Stimulated activated CD8-positive, alpha-beta memory T cell treated with anti-CD3 and anti-CD28 coated beads, Interleukin-4, amount 100 ng/mL, for 4 hours (primary cell): ENCODE measurements at places on chromosomes 4 and X.

GRCh38 chr4:7607156-7607910 lies 172.6 kb upstream of the PSAPL1 start:
- DNase-seq, result no peak

GRCh38 chrX:95721011-95721410 lies 963.6 kb upstream of the DIAPH2 start:
- DNase-seq, result no peak

DNA sequence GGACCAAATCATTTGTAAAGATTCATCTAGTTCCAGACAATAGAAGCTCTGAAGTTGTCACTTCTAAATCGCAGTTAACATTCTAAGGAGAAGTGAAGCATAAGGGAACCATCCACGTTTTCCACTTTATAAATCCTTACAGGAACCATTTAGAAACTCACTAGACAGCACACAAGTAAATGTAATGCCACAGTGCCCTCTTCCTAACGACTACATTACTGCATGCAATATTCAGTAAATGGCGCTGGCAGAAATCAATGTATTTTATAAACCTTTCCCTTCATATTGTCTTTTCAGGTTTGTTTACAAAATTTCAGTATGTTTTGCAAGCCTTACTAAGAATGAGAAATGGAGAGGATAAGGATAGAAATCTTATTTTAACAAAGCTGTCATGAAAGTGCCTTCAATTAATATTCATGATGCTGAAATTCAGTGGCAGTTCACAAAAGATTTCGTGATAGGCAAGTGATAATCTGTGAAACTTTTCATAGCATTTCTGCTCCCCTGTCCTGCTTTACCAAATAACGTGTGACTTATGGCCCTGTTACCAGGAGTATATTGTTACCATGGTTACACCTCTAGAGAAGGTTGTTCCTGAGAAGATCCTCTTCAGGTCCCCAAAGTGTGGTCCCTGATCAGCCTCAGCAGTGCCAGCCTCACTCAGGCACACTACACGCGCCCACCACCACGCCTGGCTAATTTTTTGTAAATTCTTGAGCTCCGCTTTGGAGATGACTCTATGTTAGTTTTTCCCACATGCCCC lies 54.2 kb downstream of the TMA16 start:
- DNase-seq, result no peak

DNA sequence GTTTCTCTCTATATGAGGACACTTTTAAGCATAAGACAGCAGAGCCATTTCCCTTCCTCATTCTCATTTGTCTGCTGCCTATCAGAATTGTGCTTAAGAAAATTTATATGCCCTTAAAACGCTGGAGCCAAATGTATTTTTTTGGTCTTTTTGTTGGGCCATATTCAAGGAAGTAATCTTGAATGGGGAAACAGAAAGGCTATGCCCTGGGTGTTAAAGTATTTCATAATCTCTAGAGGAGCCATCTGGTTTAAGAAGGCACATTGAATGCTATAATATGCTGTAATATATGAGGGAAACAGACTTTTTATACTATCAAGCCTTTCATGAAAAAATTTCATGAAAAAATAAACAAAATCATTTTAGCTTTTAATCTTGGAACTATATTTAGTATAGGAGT lies 4.3 kb downstream of the DMD start:
- DNase-seq, result no peak

DNA sequence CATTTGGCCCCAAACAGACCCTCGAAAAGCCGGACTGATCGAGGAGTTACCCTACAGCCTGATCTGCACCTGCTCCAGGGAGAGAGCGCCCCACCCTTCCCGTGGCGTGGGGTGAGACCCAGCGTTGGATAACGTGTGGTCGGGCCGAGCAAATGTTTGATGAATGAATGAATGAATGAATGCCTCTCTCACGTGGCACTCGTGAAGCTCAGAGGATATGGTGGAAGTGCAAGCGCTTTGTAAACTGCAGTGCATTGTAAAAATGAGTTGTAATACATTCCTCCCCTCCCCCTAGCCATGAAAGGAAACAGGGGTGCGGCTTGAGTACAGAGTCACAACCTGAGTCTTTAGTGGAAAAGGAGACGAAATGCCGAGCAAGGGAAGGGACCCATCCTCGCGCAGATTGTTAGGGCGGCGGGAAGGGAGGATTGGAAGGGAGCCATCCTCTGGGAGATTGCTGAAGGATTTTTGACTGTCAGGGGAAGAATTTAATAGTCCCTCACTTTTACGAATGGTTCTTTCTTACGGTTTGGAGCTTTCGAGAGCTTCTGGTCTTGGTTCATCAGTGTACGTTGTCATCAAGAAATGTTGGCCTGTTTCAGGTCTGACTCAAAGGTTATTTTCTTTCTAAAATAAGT lies 772 bp upstream of the FBXW7 start:
- peak; percentile 18 for DNase-seq

GRCh38 chr4:15318621-15319348 lies 109.0 kb upstream of the C1QTNF7 start:
- DNase-seq, result no peak

DNA sequence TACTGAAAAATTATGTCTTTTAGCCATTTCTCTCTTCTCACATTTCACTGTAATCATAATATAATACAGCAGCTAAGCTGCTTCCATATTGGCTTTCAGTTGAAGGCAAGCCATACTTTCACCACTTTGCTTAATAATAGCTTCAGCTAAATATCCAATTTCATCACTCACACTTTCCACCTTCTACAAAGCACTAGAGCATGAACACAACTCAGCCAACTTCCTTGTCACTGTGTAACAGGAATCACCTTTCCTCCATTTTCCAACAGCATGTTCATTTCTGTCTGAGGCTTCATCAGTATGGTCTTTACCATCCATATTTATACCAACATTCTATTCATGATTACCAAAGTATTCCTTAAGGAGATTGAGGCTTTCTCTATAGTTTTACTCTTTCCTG lies 219.8 kb upstream of the CTSO start:
- no peak for DNase-seq

GRCh38 chr4:77358315-77358928 lies 201.4 kb downstream of the CCNG2 start:
- no peak for DNase-seq

- no peak for DNase-seq
Measured at GRCh38 chr4:98706200-98706813, 47.9 kb upstream of the TSPAN5 start.

DNA sequence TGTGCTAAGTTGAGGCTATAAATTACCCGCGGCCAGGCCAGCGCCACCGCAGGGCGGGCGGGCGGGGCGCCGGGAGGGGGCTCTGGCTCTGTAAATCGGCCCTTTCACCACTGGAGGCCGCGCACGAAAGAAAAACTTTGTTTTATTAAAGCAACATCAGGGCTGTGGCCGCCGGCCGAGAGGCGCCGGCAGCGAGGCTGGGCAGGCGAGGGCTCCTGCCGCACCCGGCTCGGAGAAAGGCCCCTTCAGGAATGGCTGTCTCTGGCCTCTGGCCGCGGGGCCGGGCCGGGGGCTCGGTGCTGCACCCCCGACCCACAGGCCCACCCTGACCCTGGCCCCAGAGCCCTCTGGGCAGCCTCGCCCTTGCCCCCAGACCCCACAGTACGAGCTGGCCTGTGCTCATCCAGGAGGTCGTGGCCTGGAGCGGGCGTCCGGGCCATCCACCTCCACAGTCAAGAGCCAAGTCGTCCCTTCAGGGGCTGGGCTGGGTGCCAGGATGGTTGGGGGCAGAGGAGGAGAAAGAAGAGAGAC lies 29.5 kb upstream of the FGFR3 start:
- no peak for DNase-seq

GRCh38 chr4:40149960-40150385 lies 46.9 kb upstream of the RHOH start:
- DNase-seq, result peak; percentile 21

GRCh38 chr4:53598483-53598882 lies 7.2 kb upstream of the LNX1 start:
- DNase-seq, result no peak

GRCh38 chrX:8374041-8374825 lies 90.4 kb upstream of the VCX3B start:
- no peak for DNase-seq

DNA sequence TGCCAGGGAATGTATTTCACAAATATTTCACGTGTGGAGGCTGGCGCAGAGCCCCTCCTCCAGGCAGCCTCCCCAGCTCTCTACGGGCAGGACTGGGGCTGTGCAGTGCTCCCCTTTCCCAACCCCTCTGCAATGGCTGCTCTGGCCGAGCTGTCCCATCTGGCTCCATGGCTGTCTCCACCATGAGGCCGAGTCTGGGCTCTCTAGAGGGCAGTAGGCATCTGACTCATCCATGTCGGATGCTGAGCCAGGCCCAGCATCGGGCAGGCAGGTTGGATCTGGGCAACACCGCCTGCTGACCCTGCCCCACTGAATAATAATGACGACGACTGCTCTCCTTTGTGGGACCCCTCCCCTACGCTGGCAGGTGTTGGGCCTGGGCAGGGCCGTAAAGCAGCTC lies 11.0 kb upstream of the SH3TC1 start:
- DNase-seq, result no peak

DNA sequence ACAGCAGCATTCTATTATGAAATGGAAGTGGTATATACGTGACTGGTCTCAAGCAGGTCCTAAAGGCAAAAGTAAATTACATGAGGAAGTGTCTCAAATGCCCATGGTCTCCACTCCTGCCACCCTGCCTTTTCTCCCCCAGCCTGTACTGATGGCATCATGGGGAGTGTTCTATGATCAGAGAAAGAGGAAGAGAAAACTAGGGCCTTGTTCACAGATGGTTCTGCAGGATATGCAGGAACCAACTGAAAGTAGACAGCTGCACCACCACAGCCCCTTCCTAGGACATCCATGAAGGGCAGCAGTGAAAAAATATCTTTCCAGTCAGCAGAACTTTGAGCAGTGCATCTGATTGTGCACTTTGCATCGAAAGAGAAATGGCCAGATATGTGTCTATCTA lies 901.5 kb downstream of the ARAP2 start:
- DNase-seq, result no peak

GRCh38 chr4:40750461-40751258 lies 905 bp downstream of the NSUN7 start:
- no peak for DNase-seq

GRCh38 chr4:11028334-11028733 lies 343.8 kb upstream of the CLNK start:
- DNase-seq, result no peak

DNA sequence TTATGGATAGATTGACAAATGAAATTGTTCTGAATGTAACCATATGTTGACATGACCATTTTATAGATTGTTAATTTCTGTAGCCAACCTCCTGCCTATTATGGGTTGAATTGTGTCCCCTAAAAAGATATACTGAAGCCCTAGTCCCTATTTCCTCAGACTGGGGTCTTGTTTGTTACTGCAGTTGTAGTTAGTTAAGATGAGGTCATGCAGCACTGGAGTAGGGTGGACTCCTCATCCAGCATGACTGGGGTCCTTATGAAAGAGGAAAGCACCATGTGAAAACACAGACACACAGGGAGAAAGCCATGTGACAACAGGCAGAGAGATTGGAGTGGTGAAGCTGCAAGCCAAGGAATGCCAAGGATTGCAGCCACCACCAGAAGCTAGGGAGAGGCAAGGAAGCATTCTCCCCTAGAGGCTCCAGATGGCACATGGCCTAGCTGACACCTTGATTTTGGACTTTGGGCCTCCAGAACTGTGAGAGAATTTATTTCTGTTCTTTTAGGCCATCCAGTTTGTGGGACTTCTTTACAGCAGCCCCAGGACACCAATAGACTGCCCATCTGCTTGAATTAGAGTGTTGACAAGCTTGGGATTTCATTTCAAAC lies 14.0 kb downstream of the MTM1 start:
- DNase-seq, result no peak

- DNase-seq, result no peak
Measured at GRCh38 chrX:68568136-68568535, 69.3 kb downstream of the YIPF6 start.

DNA sequence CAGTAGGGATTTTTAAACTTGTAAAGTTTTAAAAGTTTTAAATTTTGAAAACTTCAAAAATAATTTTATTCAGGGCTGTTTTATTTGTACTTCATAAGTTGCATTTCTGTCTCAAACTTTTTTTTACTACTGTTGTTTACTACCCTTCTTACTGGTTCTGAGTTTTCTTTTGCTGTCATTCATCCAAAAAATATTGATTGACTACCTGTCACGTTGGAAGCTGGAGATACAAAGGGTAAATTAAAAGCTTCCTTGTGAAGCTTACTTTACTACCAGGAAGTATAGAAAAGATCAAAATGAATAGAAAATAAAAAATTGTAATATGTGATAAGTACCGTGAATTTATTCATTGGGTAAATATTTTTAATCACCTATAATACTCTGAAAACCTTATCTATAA lies 49.4 kb upstream of the MCUB start:
- DNase-seq, result no peak

DNA sequence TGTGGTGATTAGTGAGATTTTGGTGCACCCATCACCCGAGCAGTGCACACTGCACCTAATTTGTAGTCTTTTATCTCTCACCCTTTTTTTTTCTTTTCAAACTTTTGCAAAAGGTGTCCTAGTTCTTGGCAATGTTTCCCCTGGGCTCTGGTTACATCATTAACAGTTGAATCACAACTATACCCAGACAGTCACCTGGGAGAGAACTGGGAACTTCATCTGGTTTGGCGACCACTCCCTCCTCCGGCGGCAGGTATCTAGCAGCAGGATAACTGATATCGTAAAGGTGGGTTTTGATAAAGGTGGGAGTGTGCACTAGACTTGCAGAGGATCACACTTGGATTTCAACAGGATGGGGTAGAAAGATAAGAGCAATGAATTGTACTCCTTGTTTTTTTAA lies 140.5 kb downstream of the CHIC2 start:
- no peak for DNase-seq

GRCh38 chr4:137668885-137669545 lies 136.7 kb upstream of the PCDH18 start:
- DNase-seq, result no peak

GRCh38 chrX:129574214-129574613 lies 34.2 kb downstream of the OCRL start:
- DNase-seq, result no peak

- DNase-seq, result no peak
Measured at GRCh38 chrX:150162141-150162540, 201.0 kb upstream of the MAMLD1 start.
